ENCODE measurements at places on chromosomes 5 and 9. TPM values are rescaled to one million over a fixed set of nuclear protein-coding genes. Genes with fewer than 3 reads are reported as not detected.

The CTSV gene
- total RNA-seq = 1.6 TPM

The TAF11L14 gene
- total RNA-seq = not detected

The PCDHB12 gene
- total RNA-seq = 1.6 TPM

The IRGM gene
- total RNA-seq = not detected

The TEX48 gene
- total RNA-seq = not detected

The WNK2 gene
- total RNA-seq = 4.7 TPM

The KLF9 gene
- total RNA-seq = 2.6 TPM

The IL9 gene
- total RNA-seq = not detected

The ACOT12 gene
- total RNA-seq = 0.52 TPM

The STKLD1 gene
- total RNA-seq = 1.0 TPM

The LURAP1L gene
- total RNA-seq = 14.1 TPM

The PCDH1 gene
- total RNA-seq = 20.9 TPM

The ELAVL2 gene
- total RNA-seq = 3.1 TPM

The BRINP1 gene
- under 0.01 TPM for total RNA-seq

The PPIC gene
- 13.6 TPM for total RNA-seq

The PCDHB5 gene
- 3.1 TPM for total RNA-seq

The TMEM174 gene
- not detected for total RNA-seq

The RORB gene
- total RNA-seq = under 0.01 TPM

The FST gene
- total RNA-seq = 24.5 TPM

The TPPP gene
- 3.7 TPM for total RNA-seq

The MZB1 gene
- 0.52 TPM for total RNA-seq

The POC5 gene
- 4.2 TPM for total RNA-seq

The COL15A1 gene
- 178 TPM for total RNA-seq

The ARHGAP26 gene
- 28.7 TPM for total RNA-seq

The DPYSL3 gene
- 109 TPM for total RNA-seq

The DNM1 gene
- total RNA-seq = 20.4 TPM

The CARD9 gene
- total RNA-seq = 1.0 TPM

The ECSCR gene
- total RNA-seq = 17.2 TPM

The PHYHD1 gene
- 17.7 TPM for total RNA-seq

The SNCAIP gene
- total RNA-seq = 6.8 TPM

The BAAT gene
- total RNA-seq = 0.52 TPM

The PCSK5 gene
- total RNA-seq = 16.7 TPM
